ENCODE measurements at places on chromosomes 16 and 17.

GRCh38 chr16:70647441-70648359 is 1.3 kb downstream of the IL34 start:
- DNase-seq: no peak

DNA sequence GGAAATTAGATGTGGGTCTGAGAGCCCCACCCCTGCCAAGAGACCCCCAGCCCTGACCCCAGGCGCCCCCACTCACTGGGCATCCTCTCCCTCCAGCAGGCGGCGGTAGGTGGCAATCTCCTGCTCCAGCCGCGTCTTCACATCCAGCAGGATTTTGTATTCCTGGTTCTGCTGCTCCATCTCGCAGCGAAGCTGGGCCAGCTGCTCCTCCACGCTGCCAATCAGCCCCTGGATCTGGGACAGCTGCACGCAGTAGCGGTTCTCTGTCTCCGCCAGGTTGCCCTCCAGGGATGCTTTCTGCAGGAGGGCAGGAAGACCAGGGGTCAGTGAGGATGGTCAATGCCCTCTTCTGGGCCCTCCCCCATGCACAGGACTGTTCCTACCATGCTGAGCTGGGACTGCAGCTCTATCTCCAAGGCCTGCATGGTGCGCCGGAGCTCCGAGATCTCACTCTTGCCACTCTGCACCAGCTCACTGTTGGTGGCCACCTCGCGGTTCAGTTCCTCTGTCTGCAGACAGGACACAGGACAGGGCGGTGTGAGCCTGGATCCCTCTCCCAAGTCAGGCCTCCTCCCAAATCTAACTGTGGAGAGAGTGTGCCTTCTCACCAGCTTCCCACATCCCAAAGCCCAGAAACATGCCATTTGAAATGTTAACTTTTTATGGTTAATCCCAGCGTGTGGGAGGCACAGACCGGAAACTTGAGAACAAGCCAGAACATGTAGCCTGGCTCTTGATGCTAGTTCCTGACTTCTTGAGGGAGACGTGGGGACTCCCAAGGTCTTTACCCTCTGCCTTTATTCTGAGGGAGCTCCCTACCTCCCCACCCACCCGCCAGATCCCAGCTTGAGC is 3.6 kb downstream of the KRT17 start:
- DNase-seq: no peak

DNA sequence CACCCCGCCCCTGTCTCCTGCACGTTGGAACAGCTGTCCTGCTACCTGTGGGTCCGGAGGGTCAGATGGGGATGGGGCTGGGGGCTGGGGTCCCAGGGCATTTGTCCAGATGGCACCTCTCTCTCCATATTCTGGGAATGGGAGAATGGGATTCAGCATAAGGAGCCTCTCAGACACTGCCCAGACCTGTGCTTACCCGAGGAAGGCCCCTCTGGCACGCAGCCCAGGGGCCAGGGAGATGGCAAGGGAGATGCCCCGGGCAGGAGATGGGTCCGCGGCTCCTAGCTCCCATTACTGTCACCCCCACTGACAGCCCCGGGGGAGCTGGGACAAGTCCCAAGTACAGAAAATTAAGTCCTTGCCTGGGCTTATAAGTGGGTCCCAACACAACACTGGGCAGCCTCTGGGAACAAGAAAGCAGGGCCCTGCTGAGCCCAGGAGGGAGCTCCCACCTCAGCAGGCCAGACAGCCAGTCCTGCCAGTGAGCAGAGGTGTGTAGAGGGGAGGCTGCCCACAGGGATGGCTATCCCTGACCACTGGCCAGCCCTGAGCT is 1.8 kb downstream of the VASN start:
- no peak for DNase-seq

GRCh38 chr16:10896165-10896564 is 19.2 kb downstream of the CIITA start:
- no peak for DNase-seq

GRCh38 chr17:44033861-44034408 is 19.2 kb upstream of the TMEM101 start:
- DNase-seq: no peak

- no peak for DNase-seq
Measured at GRCh38 chr17:70454377-70454776, 285.0 kb downstream of the KCNJ2 start.

GRCh38 chr17:80751946-80752581 is 207.4 kb downstream of the RPTOR start:
- DNase-seq: no peak

- no peak for DNase-seq
Measured at GRCh38 chr16:86462334-86463084, 47.8 kb upstream of the FOXF1 start.

DNA sequence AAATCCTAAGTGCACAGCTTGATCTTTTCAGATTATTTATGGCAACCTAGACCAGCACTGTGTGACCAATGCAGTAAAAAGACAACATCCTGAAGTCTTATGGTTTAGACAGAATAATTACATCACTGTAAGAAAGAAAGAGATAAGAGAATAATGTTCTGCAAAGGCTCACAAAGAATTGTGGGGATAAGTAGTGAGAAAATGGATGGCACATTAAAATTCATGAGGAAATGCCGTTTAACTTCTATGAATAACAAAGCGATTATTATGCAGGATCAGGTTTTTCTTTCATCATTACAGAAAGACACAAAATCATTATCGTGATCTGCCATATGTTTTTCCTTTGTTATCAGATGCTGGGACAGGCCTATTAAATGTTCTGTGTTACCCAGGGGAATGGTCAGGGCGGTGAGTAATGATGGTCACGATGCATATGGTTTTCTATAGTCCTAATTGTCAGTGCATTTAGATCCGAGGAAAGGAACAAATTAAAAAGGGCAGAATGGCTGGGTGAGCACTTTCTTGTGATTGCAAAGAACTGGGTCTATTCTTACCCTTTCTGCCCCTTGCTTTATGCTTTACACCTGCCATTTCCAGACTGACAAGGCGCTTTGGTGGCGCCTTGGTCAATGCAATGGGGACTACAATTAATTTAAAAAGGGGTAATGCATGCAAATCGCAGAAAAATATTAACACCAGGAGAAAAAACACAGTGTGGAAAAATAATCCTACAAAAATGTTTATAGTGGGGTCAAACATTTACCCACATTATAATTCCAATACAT is 18.1 kb upstream of the DHX40 start:
- DNase-seq: no peak

DNA sequence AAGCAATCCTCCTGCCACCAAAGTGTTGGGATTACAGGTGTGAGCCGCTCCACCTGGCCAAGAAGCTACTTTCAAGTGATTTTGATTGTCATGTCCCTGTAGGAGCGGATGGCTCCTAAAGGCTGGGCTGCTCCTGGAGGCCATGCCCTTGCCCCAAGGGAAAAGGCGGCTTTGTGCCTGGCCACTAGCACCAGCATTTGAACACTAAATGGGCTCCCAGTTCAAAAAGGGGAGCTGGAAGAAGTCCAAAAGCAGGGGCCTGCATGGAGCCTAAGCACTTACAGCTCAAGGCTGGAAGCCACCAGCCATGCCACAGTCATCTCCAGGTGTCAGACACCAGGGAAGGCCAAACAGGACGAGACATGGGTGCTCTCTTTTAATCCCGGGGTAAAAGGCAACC is 26.8 kb downstream of the SPHK1 start:
- DNase-seq: no peak

DNA sequence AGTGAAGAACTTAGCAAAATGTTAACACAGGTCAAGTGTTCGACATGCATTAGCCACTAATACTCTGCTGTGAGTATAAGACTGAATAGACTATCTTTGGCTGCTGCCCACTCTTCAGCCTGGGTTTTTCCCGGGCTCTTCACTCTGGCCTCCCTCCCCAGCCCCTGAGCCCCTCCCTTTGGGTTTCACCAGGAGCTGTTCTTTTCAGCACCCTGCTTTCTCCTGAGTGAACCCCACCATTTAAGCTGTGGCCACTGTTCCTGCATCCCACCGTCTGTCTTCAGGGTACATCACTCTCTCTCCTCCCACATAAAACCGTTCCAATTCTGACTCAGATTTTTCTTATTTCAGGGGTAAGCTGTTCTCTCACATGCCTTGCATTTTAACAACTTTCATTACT is 92.0 kb upstream of the ASIC2 start:
- no peak for DNase-seq

- no peak for DNase-seq
Measured at GRCh38 chr17:57902800-57903759, 52.1 kb downstream of the CUEDC1 start.

DNA sequence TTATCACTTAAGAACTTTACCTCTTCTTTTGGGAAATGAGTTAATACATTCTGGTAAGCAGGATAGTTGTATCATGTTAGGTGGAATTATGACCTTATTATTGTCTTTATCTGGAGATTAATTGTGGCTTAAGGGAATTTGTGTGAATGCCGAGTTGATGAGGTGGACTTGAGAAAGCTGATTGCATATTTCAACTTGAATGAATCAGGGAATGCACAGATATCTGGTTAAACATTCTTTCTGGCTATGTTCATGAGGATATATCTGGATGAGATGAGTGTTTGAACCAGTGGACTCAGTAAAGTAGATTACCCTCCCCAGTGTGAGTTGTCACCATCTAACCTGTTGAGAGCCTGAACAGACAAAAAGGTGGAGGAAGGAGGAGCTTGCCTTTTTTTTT is 326.1 kb upstream of the GOT2 start:
- no peak for DNase-seq

DNA sequence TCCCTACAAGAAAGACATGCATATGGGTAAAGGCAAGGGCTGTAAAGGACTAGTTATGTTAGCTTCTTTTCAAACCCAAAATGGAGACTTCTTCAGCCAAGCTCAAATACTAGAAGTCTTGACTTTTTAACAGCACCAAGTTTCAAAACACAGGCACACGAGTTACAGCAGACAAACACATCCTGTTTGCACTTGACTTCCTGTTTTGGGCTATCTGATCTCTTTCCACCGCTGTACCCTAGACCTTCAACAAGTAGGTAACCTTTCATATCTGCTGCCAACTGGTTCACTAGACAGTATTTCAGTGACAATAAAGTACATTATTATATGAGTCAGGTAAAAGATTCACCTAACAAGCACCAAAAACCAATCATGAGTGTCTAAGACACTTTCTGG is 12.3 kb downstream of the RFFL start:
- peak; percentile 63 for DNase-seq

DNA sequence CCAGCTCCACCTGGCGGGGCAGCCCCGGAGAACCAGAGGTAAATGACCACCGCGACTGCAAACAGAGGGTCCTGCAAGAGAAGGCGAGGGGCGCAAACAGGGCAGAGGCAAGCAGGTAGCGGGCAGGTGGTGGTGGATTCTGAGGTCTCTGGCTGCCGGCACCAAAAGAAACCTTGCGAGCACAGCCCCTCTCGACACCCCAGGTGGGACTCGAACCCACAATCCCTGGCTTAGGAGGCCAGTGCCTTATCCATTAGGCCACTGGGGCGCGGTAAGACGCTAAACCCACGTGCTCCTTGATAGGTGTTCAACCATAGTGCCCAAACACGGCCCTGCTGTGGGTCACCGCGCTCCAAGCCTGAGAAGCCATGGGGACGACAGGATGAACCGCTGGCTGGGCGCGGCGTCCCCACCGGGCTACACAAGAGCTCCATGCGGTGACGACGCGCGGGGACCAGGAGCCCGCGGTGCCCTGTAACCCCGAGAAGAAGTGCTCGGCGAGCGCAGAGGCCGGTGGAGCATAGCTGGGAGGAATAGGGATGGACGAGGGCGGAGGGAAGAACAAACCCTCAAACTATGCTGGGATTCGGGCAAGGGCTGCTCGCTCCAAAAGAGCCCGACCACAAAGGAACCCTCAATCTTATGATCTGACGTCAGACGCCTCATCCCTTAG is 12.4 kb downstream of the ATP5PD start:
- DNase-seq: peak; percentile 81

DNA sequence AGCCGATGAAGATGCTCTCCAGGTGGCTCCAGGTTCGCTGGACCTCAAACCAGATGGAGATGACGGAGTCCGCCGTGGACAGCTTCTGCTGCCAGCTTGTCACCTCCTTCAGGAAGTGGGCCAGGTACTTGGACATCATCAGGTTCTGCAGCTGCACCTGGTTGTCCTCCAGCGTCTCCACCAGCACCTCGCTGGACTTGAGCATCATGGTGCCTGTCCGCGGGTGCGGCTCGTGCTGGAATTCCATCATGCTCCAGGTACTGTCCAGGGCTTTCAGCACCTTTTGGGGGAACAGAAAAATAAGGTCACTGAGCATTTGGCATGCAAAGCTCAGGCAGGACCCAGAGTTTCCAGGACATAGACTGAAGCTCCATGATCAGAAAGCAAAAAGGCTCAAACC is 69.7 kb downstream of the DNAH17 start:
- DNase-seq: no peak

- no peak for DNase-seq
Measured at GRCh38 chr17:46192189-46192438, 1.1 kb downstream of the KANSL1 start.

- DNase-seq: no peak
Measured at GRCh38 chr16:79437764-79438751, 162.5 kb downstream of the MAF start.

DNA sequence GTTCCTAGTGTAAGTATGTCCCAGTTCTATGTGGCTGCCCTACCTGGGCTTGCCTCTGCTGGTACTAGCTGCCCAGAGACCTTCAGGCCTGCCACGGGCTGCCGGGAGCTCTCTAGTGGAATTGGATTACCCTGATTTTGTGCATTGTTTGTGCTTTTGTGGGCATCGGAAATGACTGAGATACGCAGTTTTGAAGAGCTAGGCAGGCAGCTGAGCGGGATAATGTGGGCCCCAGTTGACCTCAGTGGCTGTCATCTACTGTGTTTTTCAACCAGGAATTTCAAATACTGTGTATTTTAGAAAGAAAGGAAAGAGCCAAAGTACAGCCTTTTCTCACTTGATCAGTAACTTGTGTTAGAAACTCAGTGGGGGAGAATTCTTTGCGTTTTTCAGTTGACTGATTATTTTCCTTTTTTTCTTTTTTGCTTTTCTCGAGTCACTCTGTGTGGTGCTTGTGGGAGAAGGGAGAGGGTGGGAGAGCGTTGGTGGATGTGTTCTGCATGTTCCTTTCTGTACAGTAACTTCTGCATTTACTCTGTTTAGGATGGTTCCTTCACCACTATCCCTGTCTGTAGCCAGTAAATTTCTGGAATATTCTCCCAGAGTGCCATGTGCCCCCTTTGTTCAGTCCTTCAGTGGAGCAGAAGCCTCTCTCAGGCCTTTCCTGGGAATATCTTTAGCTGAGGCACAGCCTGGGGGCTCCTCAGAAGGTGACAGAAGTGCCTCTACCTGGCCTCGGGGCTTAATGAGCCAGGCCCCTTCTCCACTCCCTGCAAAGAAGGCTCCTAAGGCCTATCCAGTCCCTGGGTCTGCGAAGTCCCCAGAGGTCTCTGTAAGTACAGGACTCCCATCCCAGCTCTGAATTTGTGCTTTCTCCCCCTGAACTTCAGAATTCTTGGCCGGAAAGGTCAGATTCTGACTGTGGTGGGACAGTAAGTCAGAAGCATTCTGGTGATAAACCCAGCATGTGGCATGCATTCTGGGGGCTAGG is 15.0 kb upstream of the SLC12A3 start:
- no peak for DNase-seq

GRCh38 chr16:89261691-89262563 is 44.4 kb downstream of the ZNF778 start:
- DNase-seq: no peak
